ENCODE measurements at places on chromosomes 5 and 9. TPM values are rescaled to one million over a fixed set of nuclear protein-coding genes. Genes with fewer than 3 reads are reported as not detected.

DNA sequence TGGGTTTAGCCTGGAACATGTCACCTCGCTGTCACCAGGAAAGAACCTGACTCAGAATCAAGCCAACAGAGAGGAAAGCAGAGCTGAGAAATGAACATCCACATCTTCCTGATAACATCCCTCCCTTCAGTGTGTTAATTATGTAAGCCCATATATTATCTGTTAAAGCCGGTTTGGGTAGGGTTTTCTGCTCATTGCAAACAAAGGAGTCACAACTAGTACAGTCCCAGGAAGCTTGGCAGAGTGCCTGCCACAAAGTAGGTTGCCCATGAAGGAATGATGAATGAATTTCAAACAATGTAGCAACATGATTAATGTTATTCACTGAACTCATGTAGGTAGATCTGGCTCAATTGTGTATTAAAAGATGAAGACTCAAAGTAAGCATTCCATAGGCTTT is 10.4 kb upstream of the PPARGC1B start:
- DNase-seq: no peak
- H3K4me1 ChIP-seq: peaks cover 2% of the 10 kb centered on the region
- H3K27ac ChIP-seq: no peak overlapping the region

- DNase-seq: no peak
- H3K4me1 ChIP-seq: no peaks in the 10 kb centered on the region
- H3K36me3 ChIP-seq: no peaks in the 10 kb centered on the region
- H3K27ac ChIP-seq: no peak overlapping the region
- H3K27me3 ChIP-seq: no peaks in the 10 kb centered on the region
- no peak overlapping the region for H3K4me3 ChIP-seq
Measured at GRCh38 chr5:138580001-138580400, 4.8 kb upstream of the HSPA9 start.

DNA sequence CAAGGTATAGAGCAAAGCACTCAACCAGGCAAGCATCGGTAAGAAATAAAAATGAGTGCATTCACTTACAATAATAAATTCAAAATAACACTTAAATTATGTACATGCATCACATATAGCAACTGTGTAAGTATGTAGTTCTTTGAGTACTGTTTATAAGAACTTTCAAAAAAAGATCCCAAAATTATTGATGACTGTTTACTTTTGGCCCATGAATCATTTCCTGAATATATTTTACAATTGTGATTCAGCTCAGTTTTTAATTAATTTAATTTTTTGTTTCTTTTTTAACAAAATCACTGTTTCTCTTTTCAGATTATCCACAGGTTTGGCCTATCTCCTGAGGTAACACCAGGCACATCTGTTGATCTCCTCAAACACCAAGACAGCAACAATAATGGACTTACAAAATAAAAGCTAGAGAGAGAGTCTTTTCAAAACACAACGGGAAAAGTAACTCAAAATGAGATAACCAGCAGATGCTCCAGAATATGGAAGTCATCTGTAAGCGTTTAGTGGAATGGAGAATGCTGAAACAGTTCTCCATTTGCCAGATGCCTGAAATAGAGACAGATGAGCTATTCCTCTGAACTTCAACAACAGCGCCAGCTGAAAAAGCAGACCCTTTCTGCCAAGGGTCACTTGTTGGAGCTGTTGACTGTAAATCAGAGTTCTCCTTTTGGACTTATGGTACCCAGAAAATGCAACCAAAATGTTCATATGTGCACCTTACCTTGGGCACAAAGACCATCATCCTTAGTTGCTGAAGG is 348.6 kb upstream of the RGMB start:
- H3K4me1 ChIP-seq: peaks cover 3% of the 10 kb centered on the region
- H3K27ac ChIP-seq: no peak overlapping the region
- no peaks in the 10 kb centered on the region for H3K36me3 ChIP-seq
- no peaks in the 10 kb centered on the region for H3K27me3 ChIP-seq
- DNase-seq: no peak
- H3K4me3 ChIP-seq: no peak overlapping the region

- no peak for DNase-seq
- H3K27ac ChIP-seq: no peak overlapping the region
- H3K27me3 ChIP-seq: no peaks in the 10 kb centered on the region
- H3K4me3 ChIP-seq: no peak overlapping the region
- H3K36me3 ChIP-seq: no peaks in the 10 kb centered on the region
- H3K4me1 ChIP-seq: no peaks in the 10 kb centered on the region
Measured at GRCh38 chr9:121472446-121472845, 27.2 kb downstream of the GGTA1 start.

- peaks cover 8% of the 10 kb centered on the region for H3K4me1 ChIP-seq
- H3K27me3 ChIP-seq: no peaks in the 10 kb centered on the region
- no peak overlapping the region for H3K4me3 ChIP-seq
Measured at GRCh38 chr5:143014017-143014651, 244.0 kb downstream of the ARHGAP26 start.

PPP2R2B gene
- not detected for total RNA-seq

GRCh38 chr5:175692235-175692995 is 34.5 kb downstream of the HRH2 start:
- peaks cover 1% of the 10 kb centered on the region for H3K27me3 ChIP-seq
- no peak for DNase-seq
- H3K36me3 ChIP-seq: no peaks in the 10 kb centered on the region

DNA sequence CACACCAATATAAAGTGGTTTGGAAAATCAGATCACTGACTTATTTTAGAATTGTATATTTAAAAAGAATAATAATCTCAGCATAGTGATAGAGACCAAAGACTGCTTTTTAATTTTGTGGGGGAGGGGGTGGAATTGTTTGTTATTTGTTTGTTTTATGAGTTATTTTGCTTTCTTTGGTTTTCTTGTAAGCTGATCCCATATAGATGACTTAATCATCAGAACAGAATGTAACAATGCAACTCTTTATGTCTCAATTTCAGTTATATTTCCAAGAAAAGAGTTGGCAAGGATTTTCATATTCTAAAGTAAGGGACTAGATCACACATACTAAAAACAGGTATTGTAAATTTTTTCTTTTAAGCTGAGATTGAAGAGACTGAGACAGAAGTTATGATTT is 984.9 kb downstream of the TLE4 start:
- H3K4me1 ChIP-seq: no peaks in the 10 kb centered on the region
- H3K36me3 ChIP-seq: no peaks in the 10 kb centered on the region
- H3K27ac ChIP-seq: no peak overlapping the region
- no peak overlapping the region for H3K4me3 ChIP-seq

GRCh38 chr5:132411304-132412013 is 41.9 kb downstream of the SLC22A5 start:
- H3K4me3 ChIP-seq: peak overlapping the region; percentile 89
- no peak for DNase-seq
- H3K4me1 ChIP-seq: peaks cover 15% of the 10 kb centered on the region
- H3K36me3 ChIP-seq: no peaks in the 10 kb centered on the region
- no peaks in the 10 kb centered on the region for H3K27me3 ChIP-seq
- H3K27ac ChIP-seq: peak overlapping the region; percentile 95

SV2C gene
- 1.1 TPM for total RNA-seq

GRCh38 chr5:174654442-174654841 is 69.9 kb upstream of the MSX2 start:
- H3K27me3 ChIP-seq: no peaks in the 10 kb centered on the region
- H3K27ac ChIP-seq: no peak overlapping the region
- no peaks in the 10 kb centered on the region for H3K36me3 ChIP-seq

GRCh38 chr5:132059043-132059695 is 1.3 kb upstream of the IL3 start:
- H3K27me3 ChIP-seq: no peaks in the 10 kb centered on the region
- H3K4me3 ChIP-seq: no peak overlapping the region
- H3K4me1 ChIP-seq: no peaks in the 10 kb centered on the region
- H3K36me3 ChIP-seq: no peaks in the 10 kb centered on the region
- no peak for DNase-seq

- H3K36me3 ChIP-seq: no peaks in the 10 kb centered on the region
- no peak overlapping the region for H3K4me3 ChIP-seq
- no peak for DNase-seq
- no peak overlapping the region for H3K27ac ChIP-seq
- H3K4me1 ChIP-seq: no peaks in the 10 kb centered on the region
Measured at GRCh38 chr5:114984796-114985195, 184.9 kb downstream of the TRIM36 start.

DNA sequence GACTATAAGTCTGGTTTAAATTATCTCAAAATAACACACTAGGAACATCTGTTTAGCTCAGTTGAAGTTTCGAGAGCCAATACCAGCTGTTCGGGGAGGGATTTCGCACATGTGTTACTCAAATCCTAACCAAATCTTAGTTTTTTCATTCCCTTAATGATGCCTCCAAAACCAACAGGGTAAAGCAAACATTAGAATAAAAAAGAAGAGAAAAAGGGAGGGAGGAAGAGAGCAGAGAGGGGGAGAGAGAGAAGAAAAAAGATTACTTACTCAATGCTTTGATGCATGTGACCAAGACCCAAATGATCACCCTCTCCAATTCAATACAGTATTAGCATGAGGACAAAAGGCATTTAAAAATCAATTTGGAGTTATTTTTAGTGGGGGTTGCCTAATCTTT is 86.0 kb upstream of the NR5A1 start:
- DNase-seq: no peak
- H3K27ac ChIP-seq: 0 out of 2 replicates have a peak overlapping the region, but pooled peaks have one; percentile 52
- H3K27me3 ChIP-seq: no peaks in the 10 kb centered on the region
- H3K4me3 ChIP-seq: no peak overlapping the region
- H3K4me1 ChIP-seq: peaks cover 9% of the 10 kb centered on the region

ACTBL2 gene
- not detected for total RNA-seq

DNA sequence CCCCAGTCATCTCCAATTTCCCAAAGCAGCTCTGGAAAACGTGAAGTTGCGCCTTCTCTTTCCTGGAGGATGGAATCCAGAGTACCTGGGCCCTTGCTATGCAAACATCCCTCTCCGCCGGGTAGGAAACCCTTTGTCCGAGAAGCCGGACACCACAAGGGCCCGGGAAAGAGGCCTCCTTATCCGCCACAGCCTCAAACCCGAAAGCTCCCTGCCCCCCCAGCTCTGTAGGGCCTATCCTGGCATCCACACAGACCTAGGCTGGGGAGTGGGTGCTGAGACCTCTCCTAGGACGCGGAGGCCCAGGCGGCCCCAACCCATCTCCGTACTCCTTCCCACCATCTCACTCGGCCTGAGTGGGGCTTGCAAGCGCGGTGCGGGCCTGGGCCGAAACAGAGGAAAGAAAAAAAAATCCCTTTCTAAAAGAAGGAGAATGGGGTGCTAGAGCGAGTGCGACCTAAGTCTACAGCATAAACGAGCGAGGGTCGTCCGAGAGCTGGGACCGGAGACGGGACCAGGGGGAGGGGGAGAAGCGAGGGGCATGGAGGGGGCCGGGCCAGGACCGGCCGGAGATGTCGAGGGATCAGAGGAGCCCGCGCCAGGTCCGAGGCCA is 624 bp downstream of the FBXW11 start:
- peaks cover 34% of the 10 kb centered on the region for H3K4me1 ChIP-seq
- no peak for DNase-seq
- H3K36me3 ChIP-seq: no peaks in the 10 kb centered on the region
- H3K27me3 ChIP-seq: no peaks in the 10 kb centered on the region
- peak overlapping the region; percentile 98 for H3K27ac ChIP-seq
- H3K4me3 ChIP-seq: peak overlapping the region; percentile 100

GRCh38 chr9:118595719-118596305 is 773.4 kb downstream of the BRINP1 start:
- no peak overlapping the region for H3K27ac ChIP-seq
- no peaks in the 10 kb centered on the region for H3K36me3 ChIP-seq
- no peaks in the 10 kb centered on the region for H3K27me3 ChIP-seq
- H3K4me3 ChIP-seq: no peak overlapping the region

GRCh38 chr5:32587067-32587551 is 1.8 kb downstream of the SUB1 start:
- DNase-seq: no peak
- peak overlapping the region; percentile 81 for H3K4me3 ChIP-seq
- H3K36me3 ChIP-seq: peaks cover 31% of the 10 kb centered on the region
- H3K27me3 ChIP-seq: no peaks in the 10 kb centered on the region
- H3K4me1 ChIP-seq: peaks cover 29% of the 10 kb centered on the region

GRCh38 chr5:31229266-31229665 is 35.8 kb downstream of the CDH6 start:
- no peaks in the 10 kb centered on the region for H3K27me3 ChIP-seq
- no peaks in the 10 kb centered on the region for H3K4me1 ChIP-seq
- no peaks in the 10 kb centered on the region for H3K36me3 ChIP-seq
- H3K4me3 ChIP-seq: no peak overlapping the region
- no peak overlapping the region for H3K27ac ChIP-seq
- no peak for DNase-seq

BARHL1 gene
- total RNA-seq: not detected

LRRC14B gene
- 0.31 TPM for total RNA-seq

IFNB1 gene
- not detected for total RNA-seq

DNA sequence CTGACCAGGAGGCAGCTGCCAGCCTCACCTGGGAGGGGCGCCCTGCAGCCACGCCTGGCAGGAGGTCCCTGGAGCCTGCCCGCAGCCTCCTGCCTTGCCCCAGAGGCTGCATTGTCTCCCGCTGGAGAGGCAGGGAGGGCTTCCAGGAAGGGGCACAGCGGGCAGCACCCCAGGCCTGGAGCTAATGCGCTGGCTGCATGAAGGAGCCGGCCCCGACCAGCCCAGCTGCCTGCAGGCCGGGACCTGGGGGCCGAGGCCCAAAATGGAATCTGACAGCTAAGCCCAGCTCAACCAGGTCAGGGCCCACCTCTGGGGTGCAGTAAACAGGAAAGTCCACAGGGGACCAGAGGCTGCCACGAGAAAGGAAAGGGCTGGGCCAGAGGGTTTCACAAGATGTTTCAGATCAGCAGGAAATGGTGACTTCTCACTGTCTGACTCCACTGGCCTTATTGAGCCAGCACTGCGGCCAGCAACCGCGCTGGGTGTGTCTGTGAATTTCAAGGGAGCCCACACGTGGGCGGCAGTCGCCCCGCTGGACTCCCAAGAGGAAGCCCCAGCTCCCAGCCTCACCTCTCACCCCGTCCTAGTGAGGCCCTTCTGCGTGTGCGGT is 18.6 kb upstream of the NOTCH1 start:
- H3K36me3 ChIP-seq: no peaks in the 10 kb centered on the region
- no peaks in the 10 kb centered on the region for H3K27me3 ChIP-seq
- DNase-seq: peak; percentile 63
- H3K4me1 ChIP-seq: peaks cover 29% of the 10 kb centered on the region

DNA sequence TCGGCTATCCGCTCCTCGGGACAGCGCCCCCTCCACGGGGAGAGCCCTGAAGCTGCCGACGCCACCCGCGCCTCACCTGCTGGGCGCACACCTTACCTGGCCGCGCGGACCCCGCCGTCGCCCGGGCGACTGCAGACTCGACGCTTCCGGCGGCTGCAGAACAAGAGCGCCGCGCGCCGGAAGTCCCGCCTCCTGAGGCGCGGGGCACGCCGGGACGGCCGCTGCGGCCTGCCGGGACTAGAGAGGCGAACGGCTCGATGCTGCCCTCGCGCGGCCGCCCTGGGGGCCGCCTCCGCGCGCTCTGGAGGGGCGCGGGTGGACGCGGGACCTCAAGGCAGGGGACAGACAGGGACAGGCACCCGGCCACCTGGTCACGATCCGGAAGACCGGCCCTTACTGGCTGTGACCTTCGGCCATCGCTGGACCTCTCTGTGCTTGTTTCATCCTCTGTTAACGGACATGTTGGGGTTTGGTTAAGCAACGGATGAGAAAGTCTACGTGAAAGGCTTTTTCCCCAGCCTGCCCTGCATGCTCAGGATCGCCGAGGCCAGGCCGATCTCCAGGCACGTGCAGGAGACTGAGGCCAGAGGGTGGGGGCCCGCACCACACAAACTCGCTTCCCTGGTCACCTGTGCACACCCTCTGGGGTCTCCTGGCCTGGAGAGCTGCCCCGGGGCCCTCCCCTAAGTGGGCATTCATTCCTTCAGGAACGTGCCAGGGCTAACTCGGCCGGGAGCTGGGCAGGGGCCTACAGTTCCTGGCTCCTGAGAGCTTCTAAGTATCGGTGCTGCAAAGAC is at the start of gene SNAPC4:
TSS of gene SNAPC4 (minus strand) at position 133 of the 797 bp plus-strand sequence. CDS start 1,742 bp downstream, outside the sequence.
- H3K36me3 ChIP-seq: peaks cover 19% of the 10 kb centered on the region
- peak within 1 kb of the TSS; percentile 61 for H3K27ac ChIP-seq
- H3K4me3 ChIP-seq: peak within 1 kb of the TSS; percentile 96
- peaks cover 33% of the 10 kb centered on the region for H3K4me1 ChIP-seq
- peak; percentile 40 for DNase-seq
- no peaks in the 10 kb centered on the region for H3K27me3 ChIP-seq
